ENCODE measurements at places on chromosomes 12 and 14. TPM values are rescaled to one million over a fixed set of nuclear protein-coding genes. Genes with fewer than 3 reads are reported as not detected.

RECQL gene
- 55.3 TPM for total RNA-seq

PELI2 gene
- total RNA-seq = 28.3 TPM

PLXNC1 gene
- 8.5 TPM for total RNA-seq

NGB gene
- not detected for total RNA-seq

PLEKHD1 gene
- total RNA-seq = 0.49 TPM

DNAH10 gene
- total RNA-seq = 0.14 TPM

GLIPR1L2 gene
- 0.41 TPM for total RNA-seq

TMEM260 gene
- 39.9 TPM for total RNA-seq

AMDHD1 gene
- not detected for total RNA-seq

GUCY2C gene
- total RNA-seq = not detected

DHH gene
- 1.2 TPM for total RNA-seq

DAO gene
- not detected for total RNA-seq

CLEC1A gene
- total RNA-seq = 5.1 TPM

SLC17A8 gene
- not detected for total RNA-seq

DNA sequence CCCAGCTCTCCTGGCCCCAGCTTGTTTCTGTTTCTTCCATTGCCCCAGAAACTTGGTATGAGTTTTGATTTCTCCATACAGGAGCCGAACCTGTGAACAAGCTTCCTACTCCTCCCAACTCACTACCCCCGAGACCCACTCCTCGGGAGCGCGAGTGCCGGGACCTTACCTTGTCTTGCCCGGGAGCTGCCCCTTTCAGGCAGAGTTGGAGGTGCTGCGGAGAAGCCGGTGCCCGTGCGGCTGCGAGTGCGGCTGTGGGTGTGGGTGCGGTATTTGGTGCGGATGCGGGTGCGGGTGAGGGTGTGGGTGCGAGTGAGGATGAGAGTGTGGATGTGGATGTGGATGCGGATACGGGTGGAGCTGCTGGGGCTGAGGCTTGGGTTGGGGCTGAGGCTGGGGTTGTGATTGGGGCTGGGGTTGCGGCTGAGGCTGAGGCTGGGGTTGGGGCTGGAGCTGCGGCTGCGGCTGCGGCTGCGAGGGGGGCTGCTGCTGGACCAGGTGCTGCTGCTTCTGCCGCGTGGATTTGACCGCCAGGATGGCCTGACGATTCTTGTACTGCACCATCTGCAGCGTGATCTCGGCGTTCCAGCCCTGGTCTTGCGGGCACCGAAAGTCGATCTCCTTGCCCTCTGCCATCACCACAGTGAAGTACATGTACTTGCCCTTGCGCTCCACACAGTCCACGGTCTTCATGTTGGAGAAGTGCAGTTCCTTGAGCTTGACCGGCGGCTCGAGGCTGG lies 1.1 kb downstream of the PHLDA1 start:
- H3K4me1 ChIP-seq = peaks cover 31% of the 10 kb centered on the region
- no peaks in the 10 kb centered on the region for H3K27me3 ChIP-seq
- peak overlapping the region; percentile 95 for H3K27ac ChIP-seq
- no peak for DNase-seq
- H3K36me3 ChIP-seq = no peaks in the 10 kb centered on the region

GRCh38 chr14:35989736-35990135 lies 163.6 kb downstream of the BRMS1L start:
- H3K4me1 ChIP-seq = no peaks in the 10 kb centered on the region
- H3K27ac ChIP-seq = no peak overlapping the region
- no peak for DNase-seq
- H3K36me3 ChIP-seq = no peaks in the 10 kb centered on the region
- no peak overlapping the region for H3K4me3 ChIP-seq

DNA sequence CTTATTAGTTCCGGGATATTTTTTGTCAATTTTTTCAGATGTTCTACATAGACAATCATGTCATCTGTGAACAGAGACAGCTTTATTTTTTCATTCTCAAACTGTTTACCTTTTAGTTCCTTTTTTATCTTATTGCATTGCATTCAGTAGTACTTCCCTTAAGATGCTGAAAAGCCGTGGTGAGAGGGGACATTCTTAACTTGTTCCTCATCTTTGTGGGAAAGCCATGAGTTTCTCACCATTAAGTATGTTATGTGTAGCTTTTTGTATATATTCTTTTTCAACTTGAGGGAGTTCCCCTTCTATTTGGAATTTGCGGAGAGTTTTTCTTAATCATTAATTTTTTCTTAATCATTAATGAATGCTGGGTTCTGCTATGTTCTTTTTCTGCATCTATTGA lies 1727.1 kb upstream of the SEL1L start:
- DNase-seq = no peak
- H3K27me3 ChIP-seq = no peaks in the 10 kb centered on the region
- H3K4me3 ChIP-seq = no peak overlapping the region
- no peaks in the 10 kb centered on the region for H3K4me1 ChIP-seq

- H3K4me1 ChIP-seq = peaks cover 4% of the 10 kb centered on the region
- H3K36me3 ChIP-seq = no peaks in the 10 kb centered on the region
- no peak overlapping the region for H3K27ac ChIP-seq
Observed at GRCh38 chr14:22556021-22556989, 32.7 kb downstream of the DAD1 start.

DNA sequence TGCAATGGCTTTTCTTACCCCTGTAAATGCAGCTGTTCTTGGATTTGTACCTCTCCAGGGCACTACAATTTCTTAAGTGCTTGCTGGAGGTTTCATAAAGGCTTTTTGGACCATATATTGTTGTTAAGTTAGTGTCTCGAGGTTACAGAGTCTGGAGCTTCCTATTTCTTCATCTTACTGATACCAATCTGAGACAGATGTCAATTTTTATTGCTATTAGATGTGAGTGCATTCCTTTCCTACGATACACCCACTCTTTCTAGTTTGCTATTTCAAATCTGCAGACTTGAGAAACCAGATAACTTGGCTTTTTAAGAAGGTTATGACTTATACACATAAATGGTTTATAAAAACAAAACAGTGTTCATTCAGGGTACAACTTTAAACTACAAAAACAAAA lies 2.1 kb downstream of the NOXRED1 start:
- H3K36me3 ChIP-seq = peaks cover 18% of the 10 kb centered on the region
- no peak overlapping the region for H3K4me3 ChIP-seq
- H3K4me1 ChIP-seq = no peaks in the 10 kb centered on the region
- no peak for DNase-seq

- H3K36me3 ChIP-seq = no peaks in the 10 kb centered on the region
- no peak overlapping the region for H3K4me3 ChIP-seq
- no peak for DNase-seq
Observed at GRCh38 chr12:77837876-77838291, 7.2 kb downstream of the NAV3 start.

- H3K36me3 ChIP-seq = no peaks in the 10 kb centered on the region
- H3K27ac ChIP-seq = no peak overlapping the region
- H3K27me3 ChIP-seq = no peaks in the 10 kb centered on the region
- no peak for DNase-seq
- no peak overlapping the region for H3K4me3 ChIP-seq
Observed at GRCh38 chr12:77354766-77355362, 289.5 kb upstream of the E2F7 start.

GRCh38 chr14:51139121-51139681 lies 44.3 kb upstream of the TRIM9 start:
- no peaks in the 10 kb centered on the region for H3K4me1 ChIP-seq
- H3K27me3 ChIP-seq = no peaks in the 10 kb centered on the region
- H3K36me3 ChIP-seq = no peaks in the 10 kb centered on the region

DNA sequence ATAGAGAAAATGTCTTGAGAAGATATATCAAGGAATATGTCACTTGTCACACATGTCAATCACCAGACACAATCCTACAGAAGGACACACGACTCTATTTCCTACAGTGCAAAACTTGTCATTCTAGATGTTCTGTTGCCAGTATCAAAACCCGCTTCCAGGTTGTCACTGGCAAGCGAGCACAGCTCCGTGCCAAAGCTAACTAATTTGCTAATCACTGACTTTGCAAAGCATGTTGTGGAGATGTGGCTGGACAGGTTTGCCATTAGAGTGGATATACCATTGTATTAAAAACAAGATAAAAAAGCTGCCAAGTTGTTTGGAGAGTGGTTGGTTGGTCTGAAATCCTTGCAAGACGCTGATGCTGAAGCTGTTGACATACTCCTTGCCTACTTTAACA lies 7.9 kb upstream of the SGPP1 start:
- no peak for DNase-seq
- no peaks in the 10 kb centered on the region for H3K27me3 ChIP-seq
- no peaks in the 10 kb centered on the region for H3K36me3 ChIP-seq
- no peak overlapping the region for H3K27ac ChIP-seq
- no peaks in the 10 kb centered on the region for H3K4me1 ChIP-seq
- H3K4me3 ChIP-seq = no peak overlapping the region

DNA sequence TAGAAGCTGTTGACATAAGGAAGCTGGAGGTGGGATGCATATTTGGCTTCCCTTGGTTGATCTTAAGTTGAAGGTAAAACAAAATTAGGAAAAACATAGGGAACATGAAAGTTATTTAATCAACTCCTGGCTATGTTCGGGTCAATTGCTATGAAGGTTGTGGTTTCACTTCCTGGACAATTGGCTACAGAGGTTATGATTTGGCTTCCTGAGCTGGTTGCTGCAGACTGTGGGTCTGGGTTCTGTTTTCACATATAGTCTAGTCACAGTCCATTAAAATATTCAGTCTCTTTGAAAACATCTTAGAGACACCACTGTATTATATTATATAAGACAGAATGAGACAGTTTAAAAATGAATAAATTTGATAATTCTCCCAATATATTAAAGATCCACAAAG lies 895.2 kb upstream of the USP15 start:
- no peak overlapping the region for H3K27ac ChIP-seq
- H3K4me1 ChIP-seq = no peaks in the 10 kb centered on the region
- no peaks in the 10 kb centered on the region for H3K36me3 ChIP-seq
- H3K4me3 ChIP-seq = no peak overlapping the region
- H3K27me3 ChIP-seq = no peaks in the 10 kb centered on the region
- no peak for DNase-seq

GRCh38 chr14:58238252-58239243 lies 6.1 kb upstream of the PSMA3 start:
- no peaks in the 10 kb centered on the region for H3K36me3 ChIP-seq
- H3K27me3 ChIP-seq = no peaks in the 10 kb centered on the region
- H3K27ac ChIP-seq = peak overlapping the region; percentile 76
- H3K4me1 ChIP-seq = no peaks in the 10 kb centered on the region
- peak overlapping the region; percentile 76 for H3K4me3 ChIP-seq

GRCh38 chr14:82850576-82850975 lies 1316.9 kb upstream of the SEL1L start:
- no peak for DNase-seq
- H3K27ac ChIP-seq = no peak overlapping the region

DNA sequence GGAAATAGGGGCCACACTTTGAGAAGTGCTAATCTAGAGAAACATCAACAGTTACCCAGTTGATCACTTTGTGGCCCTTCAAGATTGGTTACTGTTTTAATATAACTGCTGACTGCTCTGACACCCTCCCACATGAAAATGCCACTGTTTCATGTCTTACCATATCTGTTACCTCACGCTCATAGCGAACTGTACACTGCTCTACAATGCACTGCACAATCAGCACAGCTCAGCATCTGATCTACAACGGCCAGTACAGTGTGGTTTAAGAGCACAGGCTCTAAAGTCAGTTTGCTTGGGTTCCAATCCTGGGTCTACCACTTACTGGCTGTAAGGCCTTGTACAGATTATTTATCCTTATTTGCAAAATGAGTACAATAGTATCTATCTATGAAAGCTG lies 39.1 kb downstream of the SPPL3 start:
- no peak overlapping the region for H3K4me3 ChIP-seq
- no peaks in the 10 kb centered on the region for H3K36me3 ChIP-seq
- H3K27ac ChIP-seq = no peak overlapping the region
- no peak for DNase-seq

- H3K27ac ChIP-seq = no peak overlapping the region
- H3K36me3 ChIP-seq = no peaks in the 10 kb centered on the region
- no peak overlapping the region for H3K4me3 ChIP-seq
- no peaks in the 10 kb centered on the region for H3K4me1 ChIP-seq
Observed at GRCh38 chr12:34108967-34109366, 86.7 kb downstream of the ALG10 start.

- H3K27me3 ChIP-seq = no peaks in the 10 kb centered on the region
- H3K4me3 ChIP-seq = no peak overlapping the region
- peaks cover 9% of the 10 kb centered on the region for H3K36me3 ChIP-seq
- peak overlapping the region; percentile 42 for H3K27ac ChIP-seq
- H3K4me1 ChIP-seq = peaks cover 30% of the 10 kb centered on the region
Observed at GRCh38 chr12:50192908-50193307, 25.7 kb upstream of the CERS5 start.

- H3K4me3 ChIP-seq = no peak overlapping the region
- no peaks in the 10 kb centered on the region for H3K4me1 ChIP-seq
- H3K36me3 ChIP-seq = no peaks in the 10 kb centered on the region
Observed at GRCh38 chr14:83247924-83248639, 1714.4 kb upstream of the SEL1L start.

GRCh38 chr12:42677461-42677860 lies 87.9 kb upstream of the PRICKLE1 start:
- H3K36me3 ChIP-seq = no peaks in the 10 kb centered on the region
- H3K27ac ChIP-seq = no peak overlapping the region
- peaks cover 2% of the 10 kb centered on the region for H3K4me1 ChIP-seq
- H3K27me3 ChIP-seq = no peaks in the 10 kb centered on the region
- no peak for DNase-seq

- H3K36me3 ChIP-seq = no peaks in the 10 kb centered on the region
- peak overlapping the region; percentile 77 for H3K4me3 ChIP-seq
- DNase-seq = no peak
- H3K27me3 ChIP-seq = no peaks in the 10 kb centered on the region
- H3K27ac ChIP-seq = no peak overlapping the region
Observed at GRCh38 chr14:93331002-93331727, 1.7 kb downstream of the BTBD7 start.

- peak; percentile 31 for DNase-seq
- H3K36me3 ChIP-seq = no peaks in the 10 kb centered on the region
- H3K27ac ChIP-seq = peak overlapping the region; percentile 60
- H3K4me1 ChIP-seq = peaks cover 82% of the 10 kb centered on the region
- no peak overlapping the region for H3K4me3 ChIP-seq
Observed at GRCh38 chr14:55103005-55103640, 25.9 kb upstream of the LGALS3 start.

DNA sequence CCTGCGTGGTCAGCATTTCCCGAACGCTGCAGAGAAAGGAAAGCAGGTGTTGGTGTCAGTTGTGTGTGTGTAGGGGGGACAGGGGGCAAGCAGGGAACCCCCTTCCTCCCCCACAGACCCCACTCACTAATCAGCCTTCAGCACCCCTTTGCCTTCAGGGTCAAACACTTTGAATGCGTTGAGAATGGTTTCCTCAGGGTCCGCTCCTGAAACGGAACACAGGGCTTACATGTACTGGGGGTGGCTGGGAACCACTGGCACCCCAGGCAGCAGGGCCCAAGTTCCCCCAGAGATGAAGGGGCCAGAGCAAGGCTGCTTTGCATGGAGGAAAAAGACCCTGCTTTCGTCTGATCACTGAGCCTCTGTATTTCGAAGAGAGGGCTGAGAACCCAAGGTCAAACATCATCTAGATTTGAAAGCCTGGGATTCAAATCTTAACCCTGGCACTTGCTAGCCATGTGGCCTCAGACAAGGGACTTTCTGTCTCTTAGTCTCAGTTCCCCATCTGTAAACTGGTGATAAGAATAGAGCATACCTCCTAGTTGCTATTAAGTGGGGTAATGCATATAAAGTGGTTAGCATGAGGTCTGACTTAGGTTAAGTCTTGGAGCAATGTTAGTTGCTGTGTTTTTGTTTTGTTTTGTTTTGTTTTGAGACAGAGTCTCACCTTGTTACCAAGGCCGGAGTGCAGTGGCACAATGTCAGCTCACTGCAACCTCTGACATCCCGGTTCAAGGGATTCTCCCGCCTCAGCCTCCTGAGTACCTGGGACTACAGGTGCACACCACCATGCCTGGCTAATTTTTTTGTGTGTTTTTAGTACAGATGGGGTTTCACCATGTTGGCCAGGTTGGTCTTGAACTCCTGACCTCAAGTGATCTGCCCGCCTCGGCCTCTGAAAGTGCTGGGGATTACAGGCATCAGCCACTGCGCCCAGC lies 7.0 kb downstream of the MYL2 start:
- DNase-seq = no peak
- H3K27ac ChIP-seq = no peak overlapping the region
- no peaks in the 10 kb centered on the region for H3K4me1 ChIP-seq
- H3K4me3 ChIP-seq = no peak overlapping the region
